Tibial nerve (tissue), 4 donors: ENCODE measurements at places on chromosomes 13 and 19.

GRCh38 chr13:81987159-81987558, 1646.2 kb upstream of the SPRY2 start:
- DNase-seq, result no peak

GRCh38 chr13:45142440-45143345, 22.4 kb downstream of the GTF2F2 start:
- DNase-seq, result no peak

GRCh38 chr19:41871573-41872383, 5.3 kb upstream of the CD79A start:
- DNase-seq, result no peak

- DNase-seq, result no peak
Observed at GRCh38 chr19:3573162-3573857, 566 bp downstream of the HMG20B start.

DNA sequence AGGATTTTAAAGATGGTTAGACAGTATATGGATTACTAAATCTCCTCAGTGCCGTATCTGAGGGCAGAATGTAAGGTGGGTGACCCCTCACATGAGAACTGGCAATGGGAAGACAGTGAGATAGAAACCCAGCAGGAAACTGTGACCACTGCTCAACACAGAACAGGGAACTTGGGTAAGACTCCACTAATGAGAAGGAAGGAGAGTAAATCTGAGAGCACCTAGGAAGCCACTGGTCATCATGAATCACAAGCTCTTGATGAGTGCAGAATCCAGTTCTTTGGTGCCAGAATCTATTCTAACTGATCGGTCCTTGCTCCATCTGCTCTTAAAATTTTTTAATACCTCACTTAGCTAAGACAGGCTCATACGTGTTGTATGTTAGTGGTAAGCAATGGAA, 261.8 kb downstream of the KLF12 start:
- DNase-seq, result no peak

DNA sequence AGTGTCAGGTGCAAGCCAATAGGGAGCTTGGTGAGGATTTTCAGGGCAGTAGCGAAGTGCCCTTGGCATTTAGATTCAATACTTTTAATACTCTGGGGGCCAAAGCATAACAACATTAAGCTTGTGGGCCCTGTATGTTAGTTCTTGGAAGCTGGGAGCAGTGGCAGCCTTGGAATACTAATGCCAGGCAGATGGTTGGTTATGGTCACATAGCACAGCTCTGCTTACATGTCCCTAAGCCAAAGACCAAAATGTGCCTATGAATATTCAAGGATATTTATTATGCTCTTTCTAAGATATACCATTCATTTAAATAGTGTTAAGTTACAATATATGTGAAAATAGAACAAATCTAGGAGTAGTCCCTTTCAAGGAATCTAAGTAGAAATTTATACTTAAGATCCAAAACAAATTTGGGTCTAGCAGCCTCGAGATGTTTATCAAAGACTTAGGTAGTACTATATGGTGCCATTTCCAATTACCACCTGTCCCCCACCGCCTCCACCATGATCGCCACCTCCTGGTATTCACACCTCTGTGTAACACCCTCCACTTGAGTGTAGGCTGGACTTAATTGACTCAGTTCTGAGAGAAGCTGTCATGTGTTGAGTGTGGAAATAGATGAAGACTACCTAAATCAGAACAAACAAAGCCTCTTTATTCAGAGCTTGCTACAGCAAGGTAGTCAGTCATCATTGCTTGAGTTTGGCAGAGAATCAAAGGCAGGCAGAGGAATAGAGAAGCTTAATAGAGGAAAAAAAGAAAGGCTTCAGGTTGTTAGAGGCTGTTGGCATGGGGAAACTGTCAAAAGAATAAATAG, 261.0 kb downstream of the GPC5 start:
- DNase-seq, result no peak

- no peak for DNase-seq
Observed at GRCh38 chr13:34826432-34826831, 115.6 kb upstream of the NBEA start.

GRCh38 chr13:111875915-111876314, 191.0 kb upstream of the SOX1 start:
- DNase-seq, result no peak

GRCh38 chr13:104691767-104692467, 1625.7 kb upstream of the SLC10A2 start:
- DNase-seq, result no peak

DNA sequence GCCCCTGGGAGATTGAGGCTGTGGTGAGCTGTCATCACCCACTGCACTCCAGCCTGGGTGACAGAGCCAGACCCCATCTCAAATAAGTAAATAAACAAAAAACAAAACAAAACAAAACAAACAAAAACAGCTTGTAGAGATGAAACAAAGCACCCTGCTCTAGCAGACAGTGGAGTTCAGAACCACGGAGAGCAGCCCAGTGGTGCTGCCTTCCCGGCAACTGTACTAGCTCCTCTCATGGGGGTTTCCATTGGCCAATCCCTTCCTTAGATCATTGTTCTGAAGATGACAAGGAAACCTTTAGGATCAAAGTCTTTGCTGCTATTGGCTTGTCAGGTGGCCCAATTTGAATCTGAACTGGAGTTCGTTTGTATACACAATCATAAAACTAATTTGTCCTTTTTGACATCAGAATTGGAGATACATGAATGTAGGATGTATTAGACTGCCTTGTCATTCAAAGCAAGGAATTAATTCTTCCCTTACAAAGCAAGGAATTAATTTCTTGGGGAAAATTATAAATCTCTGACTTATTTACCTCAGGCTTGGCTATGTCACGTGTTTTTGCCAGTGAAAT, 19.7 kb upstream of the SYCN start:
- no peak for DNase-seq

DNA sequence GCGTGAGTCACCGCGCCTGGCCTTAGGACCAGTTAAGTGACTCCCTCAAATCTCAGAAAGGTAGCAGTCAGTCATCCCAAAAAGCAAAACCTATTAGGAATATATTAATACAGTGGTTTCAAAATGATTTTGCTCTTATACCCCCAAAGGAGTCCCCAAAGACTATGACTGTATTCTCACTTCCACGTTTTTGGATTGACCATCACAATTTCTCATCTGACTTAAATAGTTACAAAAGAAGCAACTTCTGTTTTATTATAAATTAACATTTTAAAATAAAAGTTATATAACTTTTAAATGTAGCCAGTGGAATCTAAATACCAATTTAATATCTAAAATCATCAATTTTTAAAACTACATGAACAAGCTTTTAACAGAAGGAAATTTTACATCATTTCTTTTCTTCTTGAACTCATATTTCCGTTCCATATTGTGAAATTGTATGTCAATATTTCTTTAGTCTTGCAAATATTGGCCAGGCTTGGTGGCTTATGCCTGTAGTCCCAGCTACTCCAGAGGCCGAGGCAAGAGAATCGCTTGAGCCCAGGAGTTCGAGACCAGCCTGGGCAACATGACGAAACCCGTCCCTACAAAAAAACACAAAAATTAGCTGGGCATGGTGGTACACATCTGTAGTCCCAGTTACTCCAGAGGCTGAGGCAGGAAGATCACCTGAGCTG, 1.5 kb upstream of the SPART start:
- no peak for DNase-seq

- no peak for DNase-seq
Observed at GRCh38 chr13:99863789-99864626, 107.6 kb downstream of the ZIC5 start.

- DNase-seq, result no peak
Observed at GRCh38 chr19:15894359-15894758, 3.5 kb downstream of the CYP4F2 start.

GRCh38 chr19:41695745-41696144, 7.7 kb upstream of the CEACAM7 start:
- no peak for DNase-seq

- no peak for DNase-seq
Observed at GRCh38 chr19:8257052-8257443, 47.9 kb downstream of the CERS4 start.

GRCh38 chr19:13017306-13018034, 22.2 kb downstream of the NFIX start:
- DNase-seq, result no peak

DNA sequence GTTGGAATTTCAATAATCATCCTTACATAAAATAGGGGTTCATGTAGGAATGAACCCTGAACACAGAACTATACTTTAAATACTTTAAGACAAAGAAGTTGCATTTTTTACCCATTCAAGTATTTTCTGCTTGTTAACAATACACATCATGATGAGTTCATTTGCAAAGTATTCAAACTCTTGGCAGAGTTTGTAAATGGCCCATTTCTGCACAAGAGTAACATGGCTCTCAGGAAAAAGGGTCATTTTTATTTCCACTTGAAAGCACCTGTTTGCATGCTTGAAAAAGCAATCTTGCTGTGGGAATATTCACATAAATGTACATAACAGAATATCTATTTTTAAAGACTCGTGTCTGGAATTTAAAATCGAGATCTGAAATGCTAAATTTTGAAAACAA, 18.1 kb downstream of the ESD start:
- no peak for DNase-seq

- no peak for DNase-seq
Observed at GRCh38 chr19:38971672-38972071, 3.9 kb downstream of the FBXO17 start.

GRCh38 chr13:47463726-47464125, 537.3 kb downstream of the SUCLA2 start:
- DNase-seq, result no peak

- no peak for DNase-seq
Observed at GRCh38 chr19:8458380-8458779, 13.6 kb downstream of the HNRNPM start.

DNA sequence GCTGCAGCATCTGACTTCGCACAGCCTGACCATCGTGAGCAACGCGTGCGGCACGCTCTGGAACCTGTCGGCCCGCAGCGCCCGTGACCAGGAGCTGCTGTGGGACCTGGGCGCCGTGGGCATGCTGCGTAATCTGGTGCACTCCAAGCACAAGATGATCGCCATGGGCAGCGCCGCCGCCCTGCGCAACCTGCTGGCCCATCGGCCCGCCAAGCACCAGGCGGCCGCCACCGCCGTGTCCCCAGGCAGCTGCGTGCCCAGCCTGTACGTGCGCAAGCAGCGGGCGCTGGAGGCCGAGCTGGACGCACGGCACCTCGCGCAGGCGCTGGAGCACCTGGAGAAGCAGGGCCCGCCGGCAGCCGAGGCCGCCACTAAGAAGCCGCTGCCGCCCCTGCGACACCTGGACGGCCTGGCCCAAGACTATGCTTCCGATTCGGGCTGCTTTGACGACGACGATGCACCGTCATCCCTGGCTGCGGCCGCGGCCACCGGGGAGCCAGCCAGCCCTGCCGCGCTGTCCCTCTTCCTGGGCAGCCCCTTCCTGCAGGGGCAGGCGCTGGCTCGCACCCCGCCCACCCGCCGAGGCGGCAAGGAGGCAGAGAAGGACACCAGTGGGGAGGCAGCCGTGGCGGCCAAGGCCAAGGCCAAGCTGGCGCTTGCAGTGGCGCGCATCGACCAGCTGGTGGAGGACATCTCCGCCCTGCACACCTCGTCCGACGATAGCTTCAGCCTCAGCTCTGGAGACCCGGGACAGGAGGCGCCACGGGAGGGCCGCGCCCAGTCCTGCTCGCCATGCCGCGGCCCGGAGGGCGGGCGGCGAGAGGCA, 13.6 kb downstream of the C19orf25 start:
- no peak for DNase-seq

DNA sequence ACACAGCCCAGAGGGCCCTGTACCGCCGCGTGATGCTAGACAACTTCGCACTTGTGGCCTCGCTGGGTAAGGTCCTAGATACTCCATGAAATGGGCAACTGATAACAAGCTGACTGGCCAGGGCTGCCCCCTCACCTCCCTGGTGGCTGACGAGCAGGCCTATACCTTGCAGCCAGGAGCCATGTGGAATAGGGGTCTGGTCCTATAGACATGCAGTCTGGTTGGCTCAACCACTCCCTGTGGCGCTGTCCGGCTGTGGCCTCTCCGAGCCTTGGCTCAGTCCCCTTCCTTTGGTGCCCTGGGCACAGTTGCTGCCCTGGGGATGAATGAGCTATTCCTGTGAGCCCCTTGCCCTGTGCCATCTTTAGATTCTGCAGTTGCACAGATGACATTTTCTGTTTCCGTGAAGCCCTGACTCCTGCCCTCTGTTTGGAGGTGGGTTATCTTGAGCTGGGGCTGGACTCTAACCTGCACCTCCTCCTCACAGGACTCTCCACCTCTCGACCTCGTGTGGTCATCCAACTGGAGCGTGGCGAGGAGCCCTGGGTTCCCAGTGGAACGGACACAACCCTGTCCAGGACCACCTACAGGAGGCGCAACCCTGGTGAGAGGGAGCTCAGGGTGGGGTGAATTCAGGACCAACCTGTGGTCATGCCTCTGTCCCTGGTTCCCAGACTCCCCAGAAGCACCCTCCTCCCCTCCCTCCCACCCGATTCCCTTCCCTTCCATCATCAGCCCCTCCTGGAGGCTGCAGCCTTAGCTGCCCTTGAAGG, 2.5 kb downstream of the ZNF324 start:
- DNase-seq, result no peak

DNA sequence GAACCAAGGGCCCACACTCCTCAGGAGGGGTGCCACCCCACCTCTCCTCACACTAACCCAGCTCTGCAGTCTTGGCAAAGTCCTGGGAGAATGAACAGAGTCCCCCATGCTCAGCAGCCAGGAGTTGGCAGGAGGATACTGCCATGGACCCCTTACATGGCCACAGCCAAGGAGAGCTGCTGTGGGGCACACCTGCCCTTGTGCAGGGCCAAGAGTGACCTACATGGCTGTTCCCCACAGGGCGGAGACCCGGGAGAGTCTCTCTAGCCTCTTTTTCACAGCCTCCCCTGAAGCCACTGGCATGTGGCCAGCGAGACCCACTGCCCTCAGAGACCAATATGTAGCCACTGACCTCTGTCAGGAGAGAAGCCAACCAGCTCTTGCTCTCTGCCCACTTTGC, 45.9 kb upstream of the VSTM2B start:
- DNase-seq, result no peak

DNA sequence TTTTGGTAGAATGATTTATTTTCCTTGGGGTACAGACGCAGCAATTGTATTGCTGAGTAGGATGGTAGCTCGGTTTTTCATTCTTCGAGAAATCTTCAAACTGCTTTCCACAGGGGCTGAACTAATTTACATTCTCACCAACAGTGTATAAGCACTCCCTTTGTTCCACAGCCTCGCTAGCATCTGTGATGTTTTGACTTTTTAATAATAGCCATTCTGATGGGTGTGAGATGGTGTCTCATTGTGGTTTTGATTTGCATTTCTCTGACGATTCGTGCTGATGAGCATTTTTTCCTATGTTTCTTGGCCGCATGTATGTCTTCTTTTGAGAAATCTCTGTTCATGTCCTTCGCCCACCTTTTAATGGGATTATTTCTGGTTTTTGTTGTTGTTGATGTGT, 54.8 kb upstream of the UQCRFS1 start:
- DNase-seq, result no peak

DNA sequence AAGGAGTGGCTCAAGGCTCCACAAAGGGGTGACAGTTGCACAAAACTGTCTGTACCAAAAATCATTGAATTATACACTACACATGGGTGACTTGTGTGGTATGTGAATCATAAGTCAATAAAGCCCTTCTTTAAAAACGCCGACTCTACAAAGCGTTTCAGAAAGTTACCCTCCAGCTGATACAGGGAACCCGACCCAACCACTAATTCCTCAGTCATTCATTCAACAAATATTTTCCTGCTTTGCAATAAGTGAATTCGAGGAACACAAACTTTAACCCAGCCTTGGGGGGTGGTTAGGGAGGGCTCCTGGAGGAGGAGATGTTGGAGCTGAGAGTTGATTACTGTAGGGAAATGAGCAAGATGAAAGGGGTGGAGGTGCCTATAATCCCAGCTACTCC, 32.0 kb downstream of the LTBP4 start:
- DNase-seq, result no peak
